ENCODE measurements at places on chromosomes 12 and 14.

- H3K27me3 ChIP-seq = no peaks in the 10 kb centered on the region
- no peak overlapping the region for H3K4me3 ChIP-seq
- H3K27ac ChIP-seq = no peak overlapping the region
- H3K4me1 ChIP-seq = no peaks in the 10 kb centered on the region
- no peak for DNase-seq
- H3K36me3 ChIP-seq = peaks cover 2% of the 10 kb centered on the region
These were observed 150.8 kb downstream of the HELB start for GRCh38 chr12:66453120-66453519.

DNA sequence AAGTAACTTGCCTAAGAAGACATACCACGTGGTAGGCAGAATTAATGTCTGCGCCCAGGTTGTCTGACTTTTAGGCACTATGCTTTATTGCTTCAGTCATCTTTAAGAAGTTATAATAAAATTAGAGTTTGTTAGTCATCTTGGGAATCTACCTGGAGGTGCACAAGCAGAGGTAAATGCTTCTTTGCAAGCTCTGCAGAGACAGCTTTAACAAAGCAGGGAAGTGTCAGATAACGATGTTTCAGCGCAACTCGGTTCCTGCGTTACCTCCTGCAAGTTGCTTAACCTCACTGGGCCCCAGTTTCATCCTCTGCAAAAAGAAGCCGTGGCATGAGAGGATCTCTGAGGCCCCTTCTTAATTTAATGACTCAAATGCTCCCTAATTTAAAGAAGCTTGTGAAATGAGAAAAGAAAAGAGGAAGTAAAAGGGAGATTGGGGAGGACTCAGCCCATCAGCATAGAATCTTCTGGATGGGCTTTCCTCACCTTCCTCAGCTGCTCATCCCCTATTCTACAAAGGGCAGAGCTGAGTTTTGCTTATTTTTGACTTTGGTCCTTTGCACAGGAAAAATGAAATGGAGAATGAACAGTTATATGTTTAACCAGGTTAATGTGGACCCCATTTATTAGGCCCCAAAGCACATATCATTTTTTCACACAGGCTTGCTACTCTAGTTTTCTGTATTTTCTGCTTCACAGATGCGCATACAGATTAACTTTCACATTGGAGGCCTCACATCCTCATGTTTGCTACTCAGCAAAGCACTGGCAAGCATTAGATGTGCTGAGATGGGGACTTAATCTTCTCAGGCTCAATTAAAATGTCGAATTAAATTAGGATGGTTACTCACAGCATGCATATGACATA, 5.1 kb downstream of the ARHGDIB start:
- no peak overlapping the region for H3K4me3 ChIP-seq
- H3K4me1 ChIP-seq = peaks cover 5% of the 10 kb centered on the region
- no peak for DNase-seq
- H3K36me3 ChIP-seq = no peaks in the 10 kb centered on the region
- H3K27ac ChIP-seq = no peak overlapping the region

DNA sequence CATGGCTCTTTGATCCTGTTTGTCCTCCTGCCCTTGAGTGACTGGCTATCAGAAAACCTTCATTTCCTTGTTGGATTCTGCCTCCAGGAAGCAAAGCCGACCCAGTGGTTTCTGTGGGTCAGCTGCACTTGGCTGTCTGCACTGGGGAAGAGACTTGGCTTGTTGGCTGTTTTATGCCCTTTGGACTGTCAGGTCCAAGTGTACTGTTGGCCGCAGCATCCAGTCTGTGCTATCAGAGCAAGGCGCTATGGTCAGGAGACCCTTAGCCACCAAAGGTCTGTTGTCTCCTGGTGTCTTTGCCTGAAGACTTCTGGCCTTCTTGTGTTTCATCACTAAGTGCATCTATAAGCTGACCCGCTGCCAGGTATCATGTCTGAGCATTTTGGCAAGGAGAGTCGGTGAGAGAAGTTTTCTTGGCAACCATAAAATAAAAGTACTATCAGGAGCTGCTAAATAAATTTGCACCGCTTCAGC, 177.4 kb upstream of the HIF1A start:
- H3K4me1 ChIP-seq = peaks cover 68% of the 10 kb centered on the region
- H3K4me3 ChIP-seq = no peak overlapping the region
- no peaks in the 10 kb centered on the region for H3K36me3 ChIP-seq
- DNase-seq = peak; percentile 69
- H3K27me3 ChIP-seq = no peaks in the 10 kb centered on the region

DNA sequence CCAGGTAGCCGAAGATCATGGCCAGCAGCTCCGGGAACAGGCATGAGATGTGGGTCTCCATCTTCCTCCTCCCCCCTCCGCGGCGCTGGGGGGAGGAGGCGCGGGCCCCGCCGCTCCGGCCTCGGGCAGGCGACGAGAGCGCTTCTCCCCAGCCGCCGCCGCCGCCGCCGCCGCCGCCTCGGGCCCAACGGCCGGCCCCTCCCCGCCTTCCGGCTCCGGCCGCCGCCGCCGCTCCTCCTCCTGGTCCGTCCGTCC, 448 bp downstream of the FBXL14 start:
- H3K27ac ChIP-seq = peak overlapping the region; percentile 96
- peak overlapping the region; percentile 47 for H3K4me3 ChIP-seq
- DNase-seq = no peak
- H3K36me3 ChIP-seq = no peaks in the 10 kb centered on the region

DNA sequence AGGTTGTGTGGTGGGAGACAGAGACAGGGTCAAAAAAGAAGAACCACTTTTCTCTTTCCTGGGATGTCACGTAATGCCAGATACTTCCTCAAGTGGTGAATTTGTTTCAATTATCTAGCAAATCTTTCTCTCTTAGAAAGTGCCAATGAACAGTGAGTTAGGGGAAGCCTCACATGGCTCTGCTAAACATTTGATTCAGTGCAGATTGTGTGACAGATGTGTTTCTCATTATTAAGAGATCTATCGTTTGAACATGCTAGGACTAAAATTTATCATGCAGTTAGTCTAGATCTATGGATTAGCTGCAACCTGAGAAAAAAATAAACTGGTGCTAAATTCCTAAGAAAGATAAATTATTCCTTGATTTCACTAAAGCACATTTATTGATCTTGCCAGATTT, 247.8 kb downstream of the MDGA2 start:
- no peaks in the 10 kb centered on the region for H3K27me3 ChIP-seq
- no peak overlapping the region for H3K4me3 ChIP-seq
- no peaks in the 10 kb centered on the region for H3K4me1 ChIP-seq
- H3K27ac ChIP-seq = no peak overlapping the region
- H3K36me3 ChIP-seq = no peaks in the 10 kb centered on the region

GRCh38 chr12:38101753-38102152, 214.8 kb upstream of the ALG10B start:
- DNase-seq = no peak
- no peaks in the 10 kb centered on the region for H3K27me3 ChIP-seq
- H3K36me3 ChIP-seq = no peaks in the 10 kb centered on the region
- no peak overlapping the region for H3K27ac ChIP-seq
- no peak overlapping the region for H3K4me3 ChIP-seq

DNA sequence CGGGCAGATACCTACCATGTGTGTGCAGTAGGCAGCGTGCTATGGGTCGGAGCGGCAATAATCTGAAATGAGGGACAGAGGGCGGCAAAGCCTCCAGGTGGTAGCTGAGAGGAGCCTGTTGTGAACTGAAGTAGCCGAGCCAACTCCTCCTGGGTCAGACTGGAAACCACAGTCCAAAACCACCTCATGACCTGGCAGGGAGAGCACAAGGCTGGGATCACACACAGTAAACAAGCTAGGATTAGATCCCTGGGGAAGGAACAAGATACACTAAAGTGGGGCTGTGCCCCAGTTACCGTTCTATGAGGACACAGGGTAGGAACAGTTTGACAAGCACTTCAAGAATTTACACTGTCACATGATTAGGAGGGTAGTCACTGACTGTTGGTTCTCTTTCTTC, 49.0 kb downstream of the AREL1 start:
- H3K27me3 ChIP-seq = no peaks in the 10 kb centered on the region
- no peaks in the 10 kb centered on the region for H3K36me3 ChIP-seq
- no peaks in the 10 kb centered on the region for H3K4me1 ChIP-seq
- H3K4me3 ChIP-seq = no peak overlapping the region
- no peak overlapping the region for H3K27ac ChIP-seq

- no peak for DNase-seq
- H3K4me1 ChIP-seq = peaks cover 6% of the 10 kb centered on the region
- H3K4me3 ChIP-seq = no peak overlapping the region
- H3K27me3 ChIP-seq = no peaks in the 10 kb centered on the region
These were observed 61.3 kb downstream of the ADCK1 start for GRCh38 chr14:77861201-77861600.

- H3K36me3 ChIP-seq = no peaks in the 10 kb centered on the region
- no peak overlapping the region for H3K27ac ChIP-seq
- no peak overlapping the region for H3K4me3 ChIP-seq
- no peaks in the 10 kb centered on the region for H3K4me1 ChIP-seq
These were observed 11.4 kb upstream of the ASCL1 start for GRCh38 chr12:102946042-102946441.

DNA sequence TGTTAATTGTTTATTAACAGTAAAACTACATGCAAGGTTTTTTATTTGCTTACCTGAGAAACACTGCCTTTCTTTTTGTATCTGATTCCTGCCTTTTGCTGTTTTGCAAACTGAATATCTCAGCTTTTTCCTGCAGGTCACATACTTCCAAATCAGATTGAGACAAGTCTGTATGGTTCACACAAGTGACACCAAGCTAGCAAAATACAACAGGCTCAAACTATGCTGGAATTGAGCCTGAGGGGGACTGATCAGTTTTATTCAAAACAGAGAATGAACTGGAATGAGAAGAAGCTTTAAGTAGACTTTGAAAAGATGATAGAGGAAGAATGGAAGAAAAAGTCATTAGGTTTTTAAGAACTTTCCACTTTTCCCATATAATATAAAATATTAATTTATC, 12.2 kb upstream of the CDK17 start:
- no peak for DNase-seq
- H3K27me3 ChIP-seq = no peaks in the 10 kb centered on the region
- H3K27ac ChIP-seq = no peak overlapping the region
- H3K4me3 ChIP-seq = no peak overlapping the region
- H3K36me3 ChIP-seq = no peaks in the 10 kb centered on the region
- H3K4me1 ChIP-seq = no peaks in the 10 kb centered on the region

DNA sequence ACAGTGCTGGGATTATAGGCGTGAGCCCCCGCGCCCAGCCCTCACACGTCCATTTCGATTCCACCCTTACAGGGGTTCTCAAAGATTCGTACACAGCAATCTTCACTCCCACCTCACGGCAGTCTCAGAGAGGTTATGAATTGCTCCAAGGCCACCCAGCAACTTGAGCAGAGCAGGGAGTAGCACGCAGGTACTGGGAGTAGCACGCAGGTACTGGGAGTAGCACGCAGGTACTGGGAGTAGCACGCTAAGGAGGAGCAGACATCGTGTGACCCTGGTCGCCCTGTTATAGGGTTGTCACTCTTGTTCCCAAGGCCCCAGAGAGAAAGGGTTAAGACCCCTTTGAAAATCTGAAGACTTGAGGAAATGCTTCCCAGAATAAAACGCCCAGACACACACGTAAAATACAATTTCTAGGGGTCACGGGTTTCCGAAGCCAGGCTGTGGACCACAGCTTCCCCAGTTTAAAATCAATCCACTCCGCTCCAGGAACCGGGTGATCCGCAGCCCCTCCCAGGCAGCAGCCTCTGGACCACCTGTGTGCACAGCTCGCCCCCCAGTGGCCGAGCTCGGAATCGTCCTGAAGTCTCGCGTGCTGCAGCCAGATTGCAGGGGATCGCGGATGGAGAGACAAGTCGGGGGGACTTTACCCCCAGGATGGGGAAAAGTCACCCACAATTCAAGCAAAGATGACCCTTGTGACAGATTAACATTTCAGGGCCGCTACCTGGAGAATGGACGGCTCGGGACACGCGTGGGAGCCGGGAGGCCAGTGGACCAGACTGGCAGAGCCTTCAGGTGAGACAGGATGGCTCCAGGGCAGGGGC, 92.0 kb downstream of the SCARB1 start:
- H3K27ac ChIP-seq = no peak overlapping the region
- no peaks in the 10 kb centered on the region for H3K36me3 ChIP-seq
- no peaks in the 10 kb centered on the region for H3K27me3 ChIP-seq
- peaks cover 10% of the 10 kb centered on the region for H3K4me1 ChIP-seq
- DNase-seq = peak; percentile 84

DNA sequence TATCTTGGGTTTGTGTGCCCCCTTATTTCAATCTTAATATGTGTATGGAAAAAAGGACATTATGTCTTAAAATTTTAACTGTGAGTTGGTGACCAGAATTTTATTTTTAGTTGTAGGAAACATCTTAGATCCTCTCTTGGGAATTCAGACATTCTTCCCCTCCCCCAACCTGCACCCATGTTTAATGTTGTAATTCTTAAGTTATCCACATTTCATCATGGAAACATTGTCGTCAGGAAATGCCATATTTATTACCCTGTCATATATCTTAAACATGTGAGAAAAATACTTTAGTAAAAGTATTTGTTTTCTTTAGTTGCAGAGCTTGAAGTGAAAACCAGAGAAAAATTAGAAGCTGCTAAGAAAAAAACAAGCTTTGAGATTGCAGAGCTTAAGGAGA, 30.3 kb downstream of the YEATS4 start:
- no peak overlapping the region for H3K27ac ChIP-seq
- H3K4me3 ChIP-seq = no peak overlapping the region
- no peaks in the 10 kb centered on the region for H3K36me3 ChIP-seq
- no peaks in the 10 kb centered on the region for H3K27me3 ChIP-seq
- H3K4me1 ChIP-seq = no peaks in the 10 kb centered on the region
- no peak for DNase-seq

DNA sequence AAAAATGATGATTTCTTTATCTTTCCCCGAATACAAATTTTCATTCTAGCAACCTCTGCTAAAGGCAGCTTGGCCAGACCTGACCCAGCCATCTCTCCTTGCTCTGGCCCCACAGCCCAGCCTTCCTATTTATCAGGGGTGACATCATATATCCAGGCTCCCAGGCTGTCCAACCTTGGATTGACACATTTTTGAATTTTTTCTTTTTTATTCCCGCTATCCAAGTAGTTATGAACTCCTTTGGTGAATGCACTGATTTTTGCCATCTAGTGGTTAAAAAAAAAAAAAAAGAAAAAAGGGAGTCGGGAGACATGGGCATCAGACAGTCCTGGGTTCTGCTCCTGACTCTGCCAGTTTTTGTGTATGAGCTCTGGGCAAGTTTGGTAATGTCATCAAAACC, 120.5 kb downstream of the PTPN11 start:
- H3K36me3 ChIP-seq = no peaks in the 10 kb centered on the region
- no peak overlapping the region for H3K27ac ChIP-seq
- H3K27me3 ChIP-seq = no peaks in the 10 kb centered on the region
- H3K4me1 ChIP-seq = no peaks in the 10 kb centered on the region
- DNase-seq = no peak

GRCh38 chr14:23485326-23485725, 15.8 kb downstream of the NGDN start:
- no peaks in the 10 kb centered on the region for H3K4me1 ChIP-seq
- H3K27ac ChIP-seq = no peak overlapping the region
- H3K27me3 ChIP-seq = no peaks in the 10 kb centered on the region
- H3K4me3 ChIP-seq = no peak overlapping the region
- no peaks in the 10 kb centered on the region for H3K36me3 ChIP-seq
- no peak for DNase-seq

All from body of pancreas (tissue), 4 donors.